GM12865 (cell line): ENCODE measurements at places on chromosomes 1 and 21.

DNA sequence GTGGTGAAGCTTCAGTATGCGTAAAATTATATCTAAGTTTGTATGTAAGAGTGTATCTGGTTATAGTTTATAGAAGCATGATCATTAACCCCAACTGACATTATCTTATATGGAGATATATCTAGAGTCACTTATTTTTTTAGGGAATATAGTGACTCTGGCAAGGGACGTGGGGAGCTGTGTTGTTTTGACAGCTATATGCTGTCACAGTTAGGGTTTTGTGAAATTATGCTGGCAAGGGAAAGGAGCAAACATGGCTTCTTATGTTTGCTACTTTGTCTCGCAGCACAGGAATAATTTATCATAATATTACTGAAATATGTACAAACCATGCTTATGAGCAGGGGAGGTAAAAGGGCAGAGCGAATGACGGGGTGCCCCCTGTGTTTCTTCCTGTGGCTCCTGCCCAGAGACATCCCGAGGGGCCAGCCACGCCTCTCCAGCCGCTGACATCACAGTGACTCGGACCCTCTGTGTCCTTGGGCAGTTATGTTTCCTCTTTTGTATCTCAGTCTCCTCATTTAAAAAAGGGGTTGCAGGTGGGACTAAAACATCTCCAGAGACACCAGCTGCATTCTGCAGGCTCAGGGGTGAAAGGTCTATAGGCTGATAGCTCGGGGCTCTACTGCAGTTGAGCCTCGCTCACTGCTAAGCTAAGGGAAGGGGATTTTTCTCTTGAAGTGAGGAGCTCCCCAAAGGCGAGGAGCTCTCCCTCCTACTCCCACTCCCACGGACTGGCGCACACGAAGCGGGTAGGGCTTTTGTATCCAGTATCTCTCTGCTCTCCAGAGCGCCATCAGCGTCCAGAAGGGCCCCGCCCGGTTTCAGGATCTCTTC is 14.9 kb downstream of the A3GALT2 start:
- DNase-seq, result no peak

GRCh38 chr1:12601700-12602658 is 16.0 kb downstream of the DHRS3 start:
- DNase-seq, result no peak

DNA sequence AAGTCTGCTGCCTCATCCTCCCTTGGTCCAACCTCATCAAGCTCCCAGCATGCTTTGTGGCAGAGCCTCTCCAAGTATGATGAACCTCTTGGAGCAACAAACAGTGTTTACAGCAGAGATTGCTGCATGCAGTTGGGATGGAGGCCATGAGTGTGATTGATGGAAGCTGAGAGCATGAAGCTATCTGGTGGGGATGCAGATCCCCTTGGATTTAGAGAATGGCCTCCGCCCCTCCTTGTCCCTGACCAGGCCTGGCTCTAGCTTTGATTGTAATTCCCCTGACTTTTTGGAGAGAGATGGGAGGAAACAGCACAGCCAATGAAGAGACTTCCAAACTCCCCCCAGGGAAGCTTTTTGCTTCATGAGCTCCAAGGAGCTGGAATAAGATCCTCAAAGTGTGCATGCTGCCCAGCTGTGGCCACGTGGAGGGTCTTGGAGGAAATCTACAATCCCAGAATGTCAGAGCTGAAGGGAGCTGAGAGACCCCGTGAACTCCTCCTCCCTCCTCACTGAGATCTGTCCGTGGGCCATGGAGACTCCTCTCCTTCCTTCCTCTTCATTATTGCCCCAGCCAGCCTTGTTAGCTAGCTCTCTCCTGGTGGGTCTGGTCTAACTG is 165.3 kb upstream of the USP24 start:
- no peak for DNase-seq

DNA sequence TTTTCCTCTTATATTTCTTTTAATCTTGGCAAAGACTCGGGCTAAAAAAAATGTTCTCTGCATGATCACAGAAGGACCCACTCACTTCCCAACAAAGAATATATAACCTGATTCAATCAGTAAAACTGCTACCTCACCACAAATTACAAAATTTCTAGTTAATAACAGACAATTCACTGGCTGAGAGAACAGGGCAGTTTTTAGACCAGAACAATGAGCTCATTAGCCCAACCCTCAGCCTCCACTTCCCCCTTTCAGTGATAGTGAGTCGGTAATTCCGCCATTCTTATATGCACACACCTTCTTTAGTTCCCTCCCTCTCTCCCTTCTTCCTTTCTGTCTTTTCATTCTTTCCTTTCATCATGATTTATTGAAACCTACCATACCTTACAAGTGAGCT is 8.9 kb downstream of the SIPA1L2 start:
- no peak for DNase-seq

- DNase-seq, result no peak
Observed at GRCh38 chr21:42735061-42735460, 81.6 kb downstream of the PDE9A start.

- DNase-seq, result no peak
Observed at GRCh38 chr1:68383092-68383491, 66.7 kb downstream of the RPE65 start.

DNA sequence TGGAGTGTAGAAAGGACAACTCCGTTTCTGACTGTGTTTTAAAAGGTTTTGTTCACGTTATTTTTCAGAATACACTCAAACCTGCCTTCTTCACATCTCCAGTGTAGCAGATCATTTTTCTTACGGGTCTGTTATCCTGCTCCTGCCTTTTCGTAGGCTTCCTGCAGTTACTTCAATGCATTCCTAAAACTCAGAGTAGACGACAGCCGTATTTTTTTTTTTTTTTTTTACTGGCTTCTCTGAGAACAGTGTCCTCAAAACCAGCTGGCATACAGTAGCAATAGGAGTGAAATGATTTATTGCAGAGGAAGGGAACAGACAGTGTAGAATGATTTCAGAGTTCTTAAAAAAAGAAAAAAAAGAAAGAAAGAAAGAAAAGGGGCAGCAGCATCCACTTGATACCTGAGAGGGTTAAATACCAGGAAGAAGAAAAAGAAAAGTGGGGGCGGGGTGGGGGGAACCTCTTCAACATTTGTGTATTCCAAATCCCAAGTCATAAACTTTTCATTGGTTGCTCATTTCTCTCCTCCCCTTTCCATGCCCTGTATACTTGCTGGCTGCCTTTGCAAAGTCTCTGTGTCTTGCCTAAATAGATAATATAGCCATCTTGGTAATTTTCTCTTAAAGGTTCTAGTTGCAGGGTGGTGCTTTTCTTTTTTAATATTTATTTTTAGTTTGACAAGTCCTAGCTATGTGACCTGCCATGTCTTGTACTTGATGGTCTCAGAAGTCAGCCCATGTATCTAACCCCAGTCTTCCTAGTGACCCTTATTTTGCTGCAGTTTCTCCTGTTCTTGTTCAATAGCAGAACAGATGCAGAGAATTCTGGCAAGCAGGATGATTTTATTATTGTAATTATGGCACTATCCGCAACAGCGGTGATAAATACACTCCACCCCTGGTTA is 2.8 kb downstream of the TGFB2 start:
- no peak for DNase-seq

GRCh38 chr21:38751379-38752050 is 54.2 kb upstream of the ETS2 start:
- no peak for DNase-seq
